Sigmoid colon (tissue), 7 donors: ENCODE measurements at places on chromosomes 2 and 18. TPM values are rescaled to one million over a fixed set of nuclear protein-coding genes. Genes with fewer than 3 reads are reported as not detected.

The SESTD1 gene
- total RNA-seq = 31.0 TPM

The REG1B gene
- total RNA-seq = not detected

The UGT1A5 gene
- not detected for total RNA-seq

DNA sequence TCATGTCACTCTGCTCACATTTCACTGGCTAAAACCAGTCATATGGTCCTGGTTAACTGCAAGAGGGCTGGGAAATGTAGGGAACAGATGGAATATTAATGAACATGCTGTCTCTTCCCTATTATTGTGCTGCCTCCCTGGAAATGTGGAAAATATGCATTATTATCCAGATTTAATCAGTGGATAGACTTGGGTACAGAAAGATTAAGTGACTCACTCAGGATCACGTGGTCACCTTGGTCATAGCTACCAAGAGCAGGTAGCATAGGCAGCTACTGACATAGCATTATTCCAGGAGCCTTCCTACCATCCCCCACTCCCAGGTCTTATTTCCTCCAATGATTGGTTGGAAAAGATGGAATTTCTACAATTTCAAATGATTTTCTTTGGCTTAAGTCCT is 141.1 kb downstream of the HRH4 start:
- DNase-seq = no peak

DNA sequence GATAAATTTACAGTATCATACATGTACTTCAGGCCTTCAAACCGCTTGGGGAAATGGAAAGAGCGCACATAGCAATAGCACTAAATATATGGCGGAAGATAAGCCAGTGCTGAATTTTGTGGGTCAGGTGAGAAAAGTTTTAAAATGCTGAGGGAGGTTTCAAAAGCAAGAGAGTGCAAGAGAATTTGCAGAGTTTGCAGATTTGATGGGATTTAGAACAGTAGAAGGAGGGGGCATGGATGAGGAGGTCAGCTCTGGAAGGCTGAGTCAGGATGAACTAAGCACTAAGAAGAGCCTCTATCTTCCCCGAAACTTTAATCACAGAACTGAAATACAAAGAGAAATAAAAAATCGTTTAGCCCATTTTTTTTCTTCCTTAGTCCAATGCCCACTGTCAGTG is 145.9 kb downstream of the DLGAP1 start:
- DNase-seq = no peak

GRCh38 chr2:54891909-54892308 is 158.3 kb downstream of the RTN4 start:
- DNase-seq = no peak

DNA sequence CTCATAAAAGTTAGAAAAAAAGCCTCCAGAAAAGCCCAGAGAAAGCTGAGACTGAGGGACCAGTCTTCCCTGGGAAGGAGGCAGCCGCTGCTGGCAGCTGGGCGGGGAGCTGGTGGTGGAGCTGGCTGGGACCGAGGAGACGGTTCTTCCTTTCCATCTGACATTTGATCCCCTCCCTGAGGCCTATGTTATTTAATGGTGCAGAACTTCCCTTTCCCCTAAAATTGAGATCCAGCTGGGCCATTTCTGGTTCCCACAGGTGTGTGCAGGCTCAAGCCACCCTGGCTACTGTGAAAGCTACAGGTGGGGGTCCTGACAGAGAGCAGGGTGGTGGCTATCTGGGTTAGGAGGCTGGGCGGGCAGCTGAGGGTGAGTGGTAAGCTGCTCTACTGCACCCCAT is 81.5 kb upstream of the FZD7 start:
- peak; percentile 34 for DNase-seq

DNA sequence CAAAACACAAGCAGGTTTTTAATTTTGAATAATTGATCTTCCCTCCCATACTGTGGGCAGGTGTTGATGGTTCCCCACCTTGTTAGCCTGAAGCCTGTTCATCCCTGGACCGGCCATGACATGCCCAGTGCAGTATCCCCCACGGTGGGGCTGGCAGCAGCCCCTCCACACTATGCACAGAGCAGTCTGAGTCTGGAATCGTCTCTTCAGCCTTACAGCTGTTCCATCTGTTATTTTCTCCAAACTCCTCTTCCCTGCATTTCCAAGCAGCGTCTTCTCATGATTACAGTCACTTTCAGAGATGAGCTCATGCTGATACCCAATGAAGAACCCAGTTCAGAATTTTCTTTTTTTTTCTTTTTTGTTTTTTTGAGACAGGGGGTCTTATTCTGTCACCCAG is 68.2 kb downstream of the ADI1 start:
- DNase-seq = no peak
